ENCODE measurements at places on chromosomes 5 and 9.

GRCh38 chr9:81559709-81560108, 129.6 kb downstream of the TLE1 start:
- peak; percentile 57 for DNase-seq

- DNase-seq = no peak
These were observed 103.5 kb upstream of the EQTN start for GRCh38 chr9:27400334-27400880.

DNA sequence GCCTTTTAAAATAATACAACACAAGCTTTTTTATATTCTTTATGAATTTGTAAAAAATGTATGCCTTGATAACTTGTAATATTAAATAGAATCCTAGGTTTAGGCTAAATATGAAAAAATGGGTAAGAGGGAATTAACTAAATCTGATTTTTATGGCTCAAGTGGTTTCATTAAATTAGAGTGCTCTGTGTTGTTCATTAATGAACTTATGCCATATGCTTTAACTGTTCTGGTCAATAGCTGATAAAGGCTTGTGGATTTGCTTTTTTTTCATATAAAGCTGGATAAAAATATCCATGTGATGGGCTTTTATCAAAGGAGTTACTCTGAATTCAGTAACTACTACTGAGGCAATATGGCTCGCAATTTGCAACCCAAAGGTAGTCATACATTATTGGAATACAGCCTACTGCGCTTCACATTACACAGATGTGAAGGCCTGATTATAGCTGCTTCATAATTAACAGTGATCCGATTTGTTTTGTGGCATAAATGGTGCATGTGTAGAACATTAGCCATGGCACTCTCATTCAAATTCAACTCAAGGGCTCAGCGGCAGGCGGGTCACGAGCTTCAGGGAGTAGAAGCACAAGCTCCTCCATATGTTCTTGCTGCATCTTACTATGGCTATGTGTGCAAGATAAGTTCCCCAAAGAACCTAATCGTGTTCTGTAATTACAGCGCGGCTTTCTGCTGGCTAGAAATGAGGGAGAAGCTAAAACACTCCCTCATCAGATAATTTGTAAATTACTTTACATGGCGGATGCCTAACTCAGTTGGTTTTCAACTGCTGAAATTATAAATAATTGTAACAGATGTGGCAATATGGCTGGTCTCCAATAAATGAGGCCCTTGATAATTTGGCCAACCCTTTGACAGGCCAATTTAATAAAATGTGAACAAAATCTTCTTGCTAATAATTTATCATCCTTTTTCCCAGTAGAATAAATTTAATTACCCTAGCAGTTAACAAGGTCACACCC, 188.3 kb downstream of the CNTLN start:
- no peak for DNase-seq

DNA sequence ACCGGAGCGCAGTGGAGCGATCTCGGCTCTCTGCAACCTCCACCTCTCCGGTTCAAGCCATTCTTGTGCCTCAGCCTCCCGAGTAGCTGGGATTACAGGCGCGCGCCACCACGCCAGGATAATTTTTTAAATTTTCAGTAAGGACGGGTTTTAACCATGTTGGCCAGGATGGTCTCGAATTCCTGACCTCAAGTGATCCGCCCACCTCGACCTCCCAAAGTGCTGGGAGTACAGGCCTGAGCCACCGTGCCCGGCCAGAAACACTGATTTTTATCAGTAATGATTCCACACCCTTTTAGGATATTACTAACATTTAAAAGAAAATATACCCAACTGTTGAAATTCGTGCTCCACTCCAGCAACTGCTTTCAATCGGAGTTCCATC, 464 bp upstream of the FAM151B start:
- DNase-seq = no peak

DNA sequence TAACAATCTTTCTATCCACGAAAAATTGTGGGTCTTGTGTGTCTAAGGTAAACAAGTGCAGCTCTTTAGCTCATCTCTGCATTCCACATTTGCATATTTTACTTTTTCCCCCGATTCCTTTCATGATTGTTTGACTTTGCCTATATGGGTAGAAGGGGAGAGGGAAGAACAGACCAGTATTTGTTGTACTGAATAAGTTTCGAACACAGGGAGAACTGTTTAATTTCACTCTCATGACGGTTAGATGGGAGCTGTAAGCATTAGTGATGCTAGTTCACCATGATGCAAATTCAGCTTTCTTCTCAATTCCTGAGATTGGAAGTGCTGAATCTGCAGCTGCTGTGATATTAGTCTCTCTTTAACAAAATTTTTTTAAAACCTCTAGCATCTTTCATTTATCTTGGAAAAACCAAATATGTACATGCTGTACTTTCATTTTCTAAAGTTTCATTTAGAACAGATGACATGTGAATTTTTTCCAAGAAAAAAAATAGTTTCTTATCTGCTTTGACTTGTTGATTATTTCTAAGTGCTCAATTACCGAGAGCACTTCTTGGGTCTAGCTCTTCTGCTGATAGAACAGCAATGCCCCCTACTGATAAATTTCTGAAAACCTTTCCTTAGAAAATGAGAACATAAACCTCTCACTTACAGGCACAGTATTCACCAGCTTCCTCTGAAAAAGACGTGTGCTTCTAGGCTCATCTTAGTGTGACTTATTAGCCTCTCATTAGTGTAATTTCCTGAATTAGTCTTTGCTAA, 149.5 kb downstream of the BAAT start:
- DNase-seq = peak; percentile 8

GRCh38 chr5:135514116-135514515, 21.6 kb downstream of the NEUROG1 start:
- no peak for DNase-seq

DNA sequence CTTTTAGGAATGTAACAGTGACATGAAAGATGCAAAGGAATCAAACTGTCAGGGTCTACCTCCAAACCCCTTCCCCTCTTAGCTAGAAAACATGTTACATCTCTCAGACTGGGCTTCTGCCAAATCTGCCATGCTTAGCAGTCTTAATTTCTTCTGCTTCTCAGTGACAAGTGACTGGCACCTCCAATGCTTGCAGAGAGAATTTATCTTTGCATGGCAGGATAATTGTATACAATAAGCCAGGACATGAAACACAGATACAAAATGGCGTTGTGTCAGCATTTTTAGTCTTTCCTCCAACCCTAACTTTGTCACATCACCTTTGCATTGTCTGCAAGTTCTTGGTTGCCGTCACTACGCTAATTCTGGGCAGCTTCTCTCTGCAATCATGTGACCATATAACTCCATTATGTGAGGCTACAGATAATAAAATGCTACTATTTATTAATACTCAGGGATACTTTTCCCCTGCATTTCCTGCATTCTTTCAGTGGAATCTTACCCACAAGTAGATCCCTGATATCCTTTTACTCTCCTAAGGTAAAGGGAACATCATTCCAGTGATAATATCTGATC, 89.8 kb downstream of the PLCXD3 start:
- no peak for DNase-seq

DNA sequence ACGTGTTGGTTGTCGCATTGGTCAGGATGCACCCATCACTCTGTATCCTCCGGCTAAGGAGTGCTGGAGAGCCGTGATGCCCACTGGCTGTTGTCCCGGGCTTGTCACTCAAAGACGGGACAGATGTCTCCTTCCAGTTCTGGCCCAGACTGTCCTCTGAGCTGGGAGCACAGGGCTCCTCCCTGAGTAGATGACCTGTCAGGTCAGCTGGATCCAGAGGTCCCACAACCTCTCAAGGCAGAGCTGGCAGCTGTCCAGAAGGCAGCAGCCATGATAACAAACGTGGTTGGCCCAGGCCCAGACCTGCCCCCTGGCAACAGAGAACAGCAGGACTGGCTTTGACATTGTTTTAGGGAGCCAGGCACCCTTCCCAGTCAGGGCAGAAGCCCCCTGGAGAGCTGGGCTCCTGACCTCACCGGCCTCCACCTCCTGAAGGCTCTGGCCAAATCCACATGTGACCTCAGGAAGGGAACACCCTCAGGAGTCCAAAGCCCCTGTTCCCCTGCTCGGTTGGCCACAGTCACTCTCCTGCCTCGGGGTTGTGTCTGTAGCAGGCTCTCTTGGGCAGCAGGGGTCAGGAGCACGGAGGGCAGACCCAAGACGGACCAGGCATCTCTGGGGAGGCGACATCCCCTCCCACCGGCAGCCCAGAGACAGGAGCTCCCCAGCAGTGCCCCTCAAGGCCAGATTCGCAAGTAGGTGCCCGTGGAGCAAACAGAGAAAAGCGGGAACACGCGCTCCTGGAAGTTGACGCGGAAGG, 10.3 kb downstream of the TRIM7 start:
- DNase-seq = no peak

GRCh38 chr5:1110307-1111240, 1.3 kb downstream of the SLC12A7 start:
- peak; percentile 40 for DNase-seq
